ENCODE measurements at places on chromosomes 16 and 17.

DNA sequence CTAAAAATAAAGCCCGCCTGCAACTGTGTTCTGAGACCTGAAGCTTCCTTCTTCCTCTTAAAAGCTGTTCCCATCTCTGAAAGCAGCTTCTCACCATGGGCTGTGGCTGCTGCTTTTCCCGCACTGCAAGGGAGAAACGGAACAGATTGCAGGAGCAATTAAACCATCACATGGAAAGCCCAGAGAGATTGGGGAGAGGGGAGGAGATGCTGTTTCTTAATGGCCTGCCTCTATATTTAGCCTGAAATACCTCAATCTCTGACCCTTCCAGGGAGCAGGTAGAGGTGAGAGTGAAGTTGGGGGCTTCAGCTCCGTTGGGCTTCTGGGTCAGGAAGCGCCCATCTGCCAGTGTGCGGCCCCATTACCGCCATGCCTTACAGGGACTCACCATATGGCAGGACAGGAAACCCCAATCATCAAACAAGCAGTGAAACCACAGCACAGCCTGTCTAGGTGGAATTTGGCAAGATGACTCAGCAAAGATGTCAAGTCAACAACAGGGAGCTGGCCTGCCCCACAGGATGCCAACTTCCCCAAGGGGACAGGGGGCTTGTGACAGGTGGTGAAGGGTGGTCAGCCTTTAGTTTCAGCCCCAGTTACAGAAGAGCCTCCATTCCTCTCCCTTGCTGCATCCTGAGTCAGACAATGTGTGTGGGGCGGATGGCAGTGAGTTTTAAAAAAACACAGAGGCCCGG lies 286.6 kb upstream of the CCL2 start:
- DNase-seq, result no peak

GRCh38 chr17:35774499-35774898 lies 13.8 kb downstream of the C17orf50 start:
- no peak for DNase-seq

DNA sequence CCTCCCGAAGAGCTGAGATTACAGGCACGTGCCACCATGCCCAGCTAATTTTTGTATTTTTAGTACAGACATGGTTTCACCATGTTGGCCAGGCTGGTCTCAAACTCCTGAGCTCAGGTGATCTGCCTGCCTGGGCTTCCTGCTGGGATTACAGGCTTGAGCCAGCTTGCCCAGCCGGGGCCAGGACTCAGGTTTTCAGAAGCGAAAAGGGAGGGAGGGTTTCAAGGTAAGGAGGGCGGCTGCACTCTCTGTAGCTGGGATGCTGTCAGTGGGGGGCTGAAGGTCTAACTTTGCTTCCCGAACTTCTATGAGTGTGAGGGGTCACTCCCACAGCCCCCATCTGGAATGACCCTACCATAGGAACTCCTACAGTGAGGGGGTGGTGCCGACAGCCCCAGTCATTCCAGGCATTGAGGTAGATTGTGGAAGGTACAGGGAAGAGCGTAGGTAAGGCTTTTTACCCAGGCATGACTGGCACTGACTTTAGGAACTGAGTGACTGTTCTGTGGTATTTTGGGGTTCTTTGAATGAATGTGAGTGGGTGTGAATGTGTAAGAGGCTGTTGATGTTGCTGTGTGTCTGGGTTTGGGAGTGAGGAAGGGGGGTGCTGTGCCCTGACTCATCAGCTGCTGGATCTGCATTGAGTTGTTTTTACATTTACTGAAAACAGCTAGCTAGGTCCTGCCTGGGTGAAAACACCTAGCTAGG lies 3.8 kb upstream of the C1QL1 start:
- no peak for DNase-seq

DNA sequence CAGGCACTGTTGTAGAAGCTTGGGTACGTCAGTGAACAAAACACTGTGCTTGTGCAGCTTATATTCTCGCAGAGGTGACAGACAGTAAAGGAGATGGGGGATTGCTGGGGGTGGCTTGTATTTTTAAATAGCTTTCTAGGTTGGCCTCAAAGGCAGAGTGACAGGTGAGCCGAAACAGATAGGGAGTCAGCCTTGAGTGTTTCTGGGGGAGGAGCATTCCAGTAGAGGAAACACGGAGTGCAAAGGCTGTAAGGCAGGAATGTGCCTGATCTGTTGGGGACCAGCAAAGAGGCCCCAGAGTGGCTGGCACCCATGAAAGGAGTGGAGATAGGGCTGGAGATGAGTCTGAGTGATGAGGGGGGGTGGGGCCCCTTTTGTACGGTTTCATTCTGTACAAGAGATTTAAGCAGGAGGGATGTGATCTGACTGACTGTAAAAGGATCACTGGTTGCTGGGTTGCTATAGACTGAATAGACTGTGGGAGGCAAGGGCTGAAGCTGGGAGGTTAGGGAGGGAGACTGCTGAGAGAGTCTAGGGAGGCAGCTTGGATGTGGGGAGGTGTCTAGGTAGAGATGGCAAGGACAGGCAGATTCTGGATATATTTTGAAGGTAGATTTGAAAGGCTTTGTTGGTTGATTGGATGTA lies 15.2 kb downstream of the NUP93 start:
- no peak for DNase-seq

DNA sequence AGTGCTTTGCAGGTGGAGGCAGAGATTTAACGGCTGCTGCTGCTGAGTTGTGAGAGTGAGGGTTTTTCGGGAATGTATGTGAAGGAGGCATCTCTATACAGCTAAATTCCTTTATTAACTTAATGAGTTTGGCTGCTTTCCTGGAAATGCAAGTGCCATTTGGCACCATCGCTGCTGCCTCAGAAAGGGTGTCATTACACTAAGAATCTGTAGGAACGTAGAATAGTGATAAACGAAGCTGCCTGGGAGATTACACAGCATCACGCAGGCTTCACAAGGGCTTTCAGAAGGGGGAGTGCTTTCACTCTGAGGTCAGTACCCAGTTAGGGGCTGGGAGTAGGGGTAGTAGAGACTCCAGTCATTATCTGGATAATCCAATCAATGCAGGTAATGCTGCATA lies 14.1 kb upstream of the NLRP1 start:
- no peak for DNase-seq

DNA sequence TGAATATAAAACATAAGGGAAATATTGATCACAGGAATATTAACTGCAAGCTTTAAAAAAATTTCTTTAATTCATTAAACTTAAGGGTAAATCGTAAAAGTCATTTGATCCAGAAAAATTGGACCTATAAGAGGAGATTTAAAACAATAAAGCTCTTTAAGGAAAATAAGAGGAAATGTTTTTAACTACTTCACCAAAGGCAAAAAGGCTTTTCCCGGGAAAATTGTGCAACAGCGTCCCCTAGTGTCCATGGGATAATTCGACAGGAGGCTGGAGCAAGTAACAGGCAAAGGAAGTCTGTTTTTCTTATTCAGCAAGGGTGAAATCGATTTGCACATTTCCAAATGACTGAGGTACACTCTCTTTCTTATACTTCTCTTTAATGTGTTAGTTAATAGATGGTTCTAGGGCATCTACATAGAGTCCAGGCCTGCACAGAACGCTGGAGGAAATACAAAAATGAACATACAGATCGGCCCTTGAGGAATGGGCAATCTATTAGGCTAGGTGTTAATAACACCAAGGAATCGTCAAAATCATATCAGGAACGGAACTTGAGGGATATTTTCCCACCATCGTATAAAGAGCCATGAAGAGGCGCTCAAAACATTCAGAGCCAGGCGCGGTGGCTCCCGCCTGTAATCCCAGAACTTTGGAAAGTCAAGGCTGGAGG lies 61.4 kb downstream of the ZNF18 start:
- no peak for DNase-seq

DNA sequence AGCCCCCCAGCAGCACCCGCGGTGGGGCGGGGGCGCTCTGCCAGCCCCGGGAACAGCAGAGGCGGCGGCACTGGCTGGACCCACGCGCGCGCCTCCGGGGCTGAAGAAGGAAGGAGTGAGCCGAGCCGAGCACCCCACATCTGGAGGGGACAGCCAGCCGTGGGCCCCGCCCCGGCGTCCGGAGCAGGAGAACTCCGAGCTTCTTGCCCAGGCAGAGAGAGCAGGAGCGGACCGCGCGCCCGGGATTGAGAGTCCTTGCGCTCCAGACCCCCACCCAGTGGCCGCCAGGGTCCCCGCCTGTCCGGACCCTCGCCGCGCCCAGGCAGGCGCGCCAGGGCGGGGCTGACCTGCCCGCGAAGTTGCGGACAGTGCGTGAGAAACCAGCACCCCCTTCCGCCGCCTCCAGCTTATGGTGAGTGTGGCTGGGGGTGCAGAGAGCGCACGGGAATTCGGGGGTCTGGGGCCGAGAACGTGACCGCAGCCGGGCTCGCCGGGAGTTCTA lies 921.9 kb upstream of the EEF2KMT start:
- no peak for DNase-seq

DNA sequence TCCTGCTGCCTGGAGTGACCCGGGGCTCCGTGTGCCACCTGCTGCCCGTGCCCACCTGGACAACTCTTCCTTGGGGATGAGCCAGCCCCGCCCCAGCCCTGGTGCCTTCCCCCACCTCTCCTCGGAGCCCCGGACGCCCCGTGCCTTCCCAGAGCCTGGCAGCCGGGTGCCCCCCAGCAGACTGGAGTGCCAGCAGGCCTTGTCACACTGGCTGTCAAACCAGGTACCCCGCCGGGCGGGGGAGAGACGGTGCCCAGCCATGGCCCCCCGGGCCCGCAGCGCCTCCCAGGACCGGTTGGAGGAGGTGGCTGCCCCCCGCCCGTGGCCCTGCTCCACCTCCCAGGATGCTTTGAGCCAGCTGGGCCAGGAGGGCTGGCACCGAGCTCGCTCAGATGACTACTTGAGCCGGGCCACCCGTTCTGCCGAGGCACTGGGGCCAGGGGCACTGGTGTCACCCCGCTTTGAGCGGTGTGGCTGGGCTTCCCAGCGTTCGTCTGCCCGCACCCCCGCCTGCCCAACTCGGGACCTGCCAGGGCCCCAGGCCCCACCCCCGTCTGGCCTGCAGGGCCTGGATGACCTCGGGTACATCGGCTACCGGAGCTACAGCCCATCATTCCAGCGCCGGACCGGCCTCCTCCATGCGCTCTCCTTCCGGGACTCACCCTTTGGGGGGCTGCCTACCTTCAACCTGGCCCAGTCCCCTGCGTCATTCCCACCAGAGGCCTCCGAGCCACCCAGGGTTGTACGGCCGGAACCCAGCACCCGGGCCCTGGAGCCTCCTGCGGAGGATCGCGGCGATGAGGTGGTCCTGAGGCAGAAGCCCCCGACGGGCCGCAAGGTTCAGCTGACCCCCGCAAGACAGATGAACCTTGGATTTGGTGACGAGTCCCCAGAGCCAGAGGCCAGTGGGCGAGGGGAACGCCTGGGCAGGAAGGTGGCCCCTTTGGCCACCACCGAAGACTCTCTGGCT lies 38.4 kb downstream of the ARHGAP23 start:
- DNase-seq, result no peak

DNA sequence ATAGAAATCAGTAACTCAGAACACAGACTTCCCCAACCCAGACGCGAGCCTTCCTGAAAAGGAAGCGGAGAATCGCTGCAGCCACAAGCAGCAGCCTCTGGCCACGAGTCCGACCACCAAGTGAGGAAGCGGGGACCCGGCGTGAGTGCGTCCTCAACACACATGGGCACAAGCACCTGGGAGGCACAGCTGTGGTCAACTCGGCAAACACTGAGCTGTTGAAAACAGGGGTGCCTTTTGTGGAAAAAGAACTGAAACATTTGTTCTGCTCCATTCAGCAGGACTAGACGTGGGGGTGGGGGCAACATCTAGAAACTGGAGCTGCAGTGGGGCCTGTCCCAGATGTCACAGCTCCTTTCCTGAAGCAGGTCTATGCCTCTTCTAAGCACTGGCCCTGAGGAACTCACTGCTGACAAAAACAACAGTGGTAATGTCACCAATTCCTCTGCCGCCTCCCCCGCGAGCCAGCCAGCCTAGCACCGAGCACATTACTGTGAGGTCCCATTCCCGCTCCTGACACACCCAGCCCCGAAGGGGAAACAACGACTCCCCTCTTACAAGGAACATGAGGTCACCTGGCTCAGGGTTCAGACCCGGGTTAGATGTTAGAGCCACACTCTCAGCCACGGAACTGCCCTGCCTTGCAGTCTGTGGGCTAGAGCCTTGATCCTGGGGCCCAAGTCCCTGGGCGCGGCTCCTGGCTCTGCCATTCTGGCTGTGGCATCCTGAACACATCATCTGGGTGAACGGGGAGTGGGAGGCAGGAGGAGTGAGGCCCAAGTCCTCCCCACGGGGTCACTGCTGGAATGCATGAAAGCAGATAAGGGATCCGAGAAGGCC lies 29.0 kb downstream of the KDM8 start:
- DNase-seq, result no peak

DNA sequence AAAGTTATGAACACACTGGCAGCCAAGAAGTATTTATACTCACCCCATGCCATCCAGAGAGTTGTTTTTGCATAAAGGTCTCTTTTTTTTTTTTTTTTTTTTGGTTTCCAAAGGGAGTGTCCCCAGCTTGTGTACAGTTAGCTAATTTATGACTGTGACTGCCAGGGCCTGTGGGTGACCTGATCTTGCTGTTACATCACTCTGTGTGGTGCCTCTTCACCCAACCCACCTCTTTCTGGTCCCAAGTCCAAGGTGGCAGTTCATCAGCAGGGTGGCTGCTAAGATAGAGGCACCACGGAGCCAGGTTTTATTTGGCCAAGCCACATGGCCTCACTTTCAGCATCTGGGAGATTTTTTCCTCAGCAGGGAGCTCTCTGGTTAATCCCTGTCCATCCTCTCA lies at the start of gene NOS2:
NOS2 (minus strand) TSS at position 8 of the 400 bp plus-strand sequence. CDS start 1,720 bp downstream, outside the sequence.
- DNase-seq, result no peak

GRCh38 chr16:88417684-88418476 lies 35.1 kb downstream of the ZNF469 start:
- no peak for DNase-seq

GRCh38 chr17:37614391-37614790 lies 5.2 kb upstream of the SYNRG start:
- no peak for DNase-seq

GRCh38 chr16:14334366-14335080 lies 263.4 kb downstream of the MRTFB start:
- DNase-seq, result no peak

GRCh38 chr16:166375-167121 lies 770 bp downstream of the HBM start:
- no peak for DNase-seq

DNA sequence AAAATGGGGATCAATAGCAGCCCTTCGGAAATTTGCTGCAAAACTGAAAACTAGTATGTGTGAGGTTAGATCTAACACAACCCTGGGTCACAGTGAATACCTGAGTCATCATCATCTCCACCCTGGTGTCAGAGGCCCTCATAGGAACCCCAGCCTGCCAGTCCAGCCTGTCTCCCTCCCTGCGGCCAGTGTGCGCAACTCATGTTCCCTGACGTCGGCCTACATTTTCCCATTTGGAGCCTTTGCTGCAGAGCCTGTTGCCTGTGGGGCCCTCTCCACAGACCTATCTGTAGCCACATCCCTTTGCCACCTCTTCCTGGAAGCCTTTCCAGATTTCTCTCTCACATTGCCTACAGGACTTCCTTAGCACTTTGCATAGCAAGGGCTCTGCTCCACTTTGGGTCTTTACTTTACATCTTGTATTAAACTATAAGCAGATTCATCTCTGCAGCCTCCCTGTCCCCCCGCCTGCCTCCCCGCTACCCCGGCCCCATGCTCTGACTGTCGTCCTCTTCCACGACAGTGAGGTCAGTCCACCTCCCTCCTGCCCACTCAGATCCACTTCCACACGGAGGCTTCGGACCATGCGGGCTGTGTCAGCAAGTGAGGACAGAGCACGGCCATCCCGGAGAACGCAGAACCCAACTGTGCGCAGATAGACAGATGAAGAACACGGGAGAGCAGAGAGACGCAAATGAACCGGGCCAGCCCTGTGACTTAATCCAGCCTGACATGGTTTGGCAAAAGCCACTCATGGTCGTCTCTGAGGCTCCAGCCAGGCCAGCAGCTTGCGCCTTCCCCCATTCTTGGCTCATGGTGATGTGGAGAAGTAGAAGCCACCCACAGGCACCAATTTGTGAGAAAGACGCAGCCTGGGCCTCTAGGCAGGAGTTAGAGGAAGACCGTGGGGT lies 31.0 kb downstream of the NGFR start:
- no peak for DNase-seq

Measured in omental fat pad (tissue), 4 donors.